ENCODE measurements at places on chromosomes 7 and 10.

DNA sequence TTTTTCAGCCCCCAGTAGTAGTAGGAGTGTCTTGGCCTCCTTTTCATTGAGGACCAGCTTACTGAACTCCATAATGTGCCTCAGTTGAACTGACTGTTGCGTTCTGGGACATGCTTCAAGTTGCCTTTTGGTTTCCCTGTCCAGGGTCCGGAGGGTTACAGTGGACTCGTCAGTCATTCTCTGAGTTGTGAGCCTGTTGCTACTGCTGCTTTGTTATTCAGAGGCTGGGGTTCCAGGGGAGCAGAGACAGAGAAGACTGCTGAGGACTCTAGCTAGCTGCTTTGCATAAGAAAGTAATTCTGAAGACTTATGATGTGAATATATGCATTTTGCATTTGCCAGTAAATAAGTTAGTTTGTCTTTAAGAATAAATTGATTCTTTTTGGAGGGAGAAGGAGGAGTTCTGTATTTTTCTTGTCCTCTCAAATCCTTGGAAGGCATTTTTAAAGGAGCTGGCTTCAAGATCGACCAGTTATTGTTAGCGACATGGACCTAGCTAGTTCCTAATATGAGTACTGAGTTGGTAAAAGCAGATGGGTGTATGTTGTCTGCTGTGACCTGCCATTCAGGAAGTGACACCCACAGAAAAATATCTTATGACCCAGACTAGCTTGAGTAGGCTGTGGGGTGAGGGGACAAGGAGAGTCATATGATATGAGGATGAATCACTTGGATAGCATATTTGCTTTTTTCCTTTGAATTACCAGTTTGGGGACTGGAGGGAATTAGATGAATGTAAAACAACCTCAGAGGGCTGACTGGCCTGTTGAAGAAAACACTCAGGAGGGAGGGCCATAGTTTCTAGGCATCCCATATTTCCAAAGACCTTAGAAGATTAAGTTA is 8.3 kb downstream of the PI4K2A start:
- DNase-seq, result no peak

- no peak for DNase-seq
These were observed 384.4 kb upstream of the SHH start for GRCh38 chr7:156196649-156197048.

GRCh38 chr7:1419688-1420087 is 39.6 kb downstream of the MICALL2 start:
- DNase-seq, result no peak

- DNase-seq, result peak; percentile 90
These were observed at the start of gene GLRX3 for GRCh38 chr10:130136226-130137089. Gene GLRX3, plus strand, starts transcription at chr10:130136391. Its CDS starts 30 bp downstream, at chr10:130136421.

GRCh38 chr7:74343281-74344131 is 54.3 kb downstream of the CLIP2 start:
- no peak for DNase-seq

- DNase-seq, result no peak
These were observed 771 bp downstream of the DNAJC9 start for GRCh38 chr10:73246322-73246645.

- no peak for DNase-seq
These were observed 5.8 kb upstream of the ALOX5 start for GRCh38 chr10:45368181-45368580.

DNA sequence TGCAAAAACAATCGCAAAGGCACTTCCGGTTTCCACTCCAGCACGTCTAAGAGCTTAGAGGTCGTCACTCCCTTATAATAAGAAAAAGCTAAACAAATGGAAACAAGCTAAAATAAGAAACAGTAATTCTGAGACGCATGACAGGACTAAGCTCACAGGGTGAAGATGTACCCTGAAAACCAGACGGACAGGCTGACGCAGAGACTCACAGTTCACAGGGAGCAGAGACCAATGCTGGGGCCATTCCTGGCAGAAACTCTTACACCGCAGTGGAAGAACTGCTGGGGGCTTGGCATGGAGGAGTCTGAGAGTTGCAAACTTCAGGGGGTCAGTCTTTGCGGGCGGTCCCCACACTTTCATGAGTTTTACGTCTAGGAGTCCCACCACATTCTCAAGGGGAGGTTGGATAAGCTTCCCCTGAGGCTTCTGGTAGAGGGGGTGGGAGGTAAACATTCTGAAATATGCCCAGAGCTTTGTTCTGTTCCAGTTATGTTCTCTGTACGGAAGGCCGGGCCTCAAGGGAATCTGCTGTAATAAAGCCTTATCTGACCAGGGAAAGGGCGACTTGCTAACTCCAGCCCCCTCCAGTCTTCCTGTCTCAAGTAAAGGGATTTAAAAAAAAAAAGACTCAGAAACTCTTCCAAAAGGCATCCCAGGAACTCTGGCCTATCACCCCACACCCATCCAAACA is 47.8 kb downstream of the BRI3 start:
- no peak for DNase-seq

GRCh38 chr7:13981070-13981469 is 8.4 kb downstream of the ETV1 start:
- DNase-seq, result no peak

DNA sequence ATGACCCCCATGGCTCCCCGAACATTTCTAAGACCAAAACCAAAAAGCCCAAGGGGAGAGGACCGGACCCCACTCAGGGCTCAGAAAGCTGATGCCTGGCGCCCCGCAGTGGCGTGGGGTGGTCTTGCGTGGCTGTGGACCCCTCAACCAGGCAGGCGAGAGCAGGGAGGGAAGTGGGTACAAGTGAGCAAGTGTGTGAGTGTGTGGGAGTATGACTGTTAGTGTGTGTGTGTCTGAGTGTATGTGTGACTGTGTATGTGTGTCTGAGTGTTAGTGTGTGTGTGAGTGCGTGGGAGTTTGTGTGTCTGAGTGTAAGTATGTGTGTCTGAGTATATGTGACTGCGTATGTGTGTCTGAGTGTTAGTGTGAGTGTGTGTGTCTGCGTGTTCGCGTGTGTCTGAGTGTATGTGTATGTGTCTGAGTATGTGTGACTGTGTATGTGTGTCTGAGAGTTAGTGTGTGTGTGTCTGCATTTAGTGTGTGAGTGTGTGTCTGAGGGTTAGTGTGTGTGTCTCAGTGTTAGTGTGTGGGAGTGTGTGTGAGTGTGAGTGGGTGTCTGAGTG is 34.0 kb upstream of the INSIG1 start:
- no peak for DNase-seq

DNA sequence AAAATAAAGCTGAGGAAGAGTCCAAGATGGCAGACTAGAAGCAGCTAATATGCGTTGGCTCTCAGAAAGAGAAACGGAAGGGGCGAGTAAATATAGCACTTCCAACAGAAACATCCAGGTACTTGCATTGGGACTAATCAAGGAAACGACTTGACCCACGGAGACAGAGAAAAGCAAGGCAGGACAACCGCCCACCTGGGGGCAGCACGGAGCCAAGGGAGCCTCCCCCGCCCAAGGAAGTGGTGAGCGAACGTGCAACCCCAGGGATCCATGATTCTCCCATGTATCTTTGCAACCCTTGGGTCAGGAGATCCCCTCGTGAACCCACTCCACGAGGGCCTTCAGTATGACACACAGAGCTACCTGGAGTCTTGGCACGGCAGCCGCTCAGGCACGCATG is 45.4 kb upstream of the GRM3 start:
- no peak for DNase-seq

GRCh38 chr10:119165171-119166117 is at the start of gene SFXN4:
Gene SFXN4, minus strand, starts transcription at chr10:119165714. Its CDS starts 67 bp downstream, at chr10:119165647.
- DNase-seq, result peak; percentile 85

DNA sequence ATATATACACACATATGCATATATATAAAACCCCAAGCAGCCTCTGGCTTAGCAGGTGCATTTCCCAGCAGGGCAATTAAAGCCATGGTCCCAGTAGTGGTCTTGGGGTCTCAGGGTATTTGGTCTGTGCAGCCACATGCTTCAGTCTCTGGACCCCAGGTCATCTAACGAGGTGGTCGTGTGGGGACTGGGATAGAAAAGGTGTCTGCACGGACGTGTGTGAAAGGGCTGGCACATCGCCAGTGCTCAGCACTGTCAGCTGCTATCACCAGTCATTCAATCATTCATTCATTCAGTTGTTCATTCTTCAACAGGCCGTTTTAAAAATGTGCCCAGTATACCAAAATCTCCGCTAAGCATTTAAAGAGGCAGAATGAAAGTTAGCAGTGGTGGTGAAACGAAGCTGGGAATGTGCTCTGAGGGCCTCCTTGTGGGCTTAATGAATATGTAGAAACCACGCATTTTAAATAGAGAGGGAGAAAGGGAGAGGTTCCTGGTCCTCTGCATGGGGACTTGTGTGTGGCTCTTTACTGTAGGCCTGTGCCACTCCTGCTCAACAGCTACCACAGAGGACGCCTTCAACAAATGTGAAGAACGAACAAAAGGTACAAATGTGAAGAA is 170.4 kb downstream of the EGFR start:
- no peak for DNase-seq

DNA sequence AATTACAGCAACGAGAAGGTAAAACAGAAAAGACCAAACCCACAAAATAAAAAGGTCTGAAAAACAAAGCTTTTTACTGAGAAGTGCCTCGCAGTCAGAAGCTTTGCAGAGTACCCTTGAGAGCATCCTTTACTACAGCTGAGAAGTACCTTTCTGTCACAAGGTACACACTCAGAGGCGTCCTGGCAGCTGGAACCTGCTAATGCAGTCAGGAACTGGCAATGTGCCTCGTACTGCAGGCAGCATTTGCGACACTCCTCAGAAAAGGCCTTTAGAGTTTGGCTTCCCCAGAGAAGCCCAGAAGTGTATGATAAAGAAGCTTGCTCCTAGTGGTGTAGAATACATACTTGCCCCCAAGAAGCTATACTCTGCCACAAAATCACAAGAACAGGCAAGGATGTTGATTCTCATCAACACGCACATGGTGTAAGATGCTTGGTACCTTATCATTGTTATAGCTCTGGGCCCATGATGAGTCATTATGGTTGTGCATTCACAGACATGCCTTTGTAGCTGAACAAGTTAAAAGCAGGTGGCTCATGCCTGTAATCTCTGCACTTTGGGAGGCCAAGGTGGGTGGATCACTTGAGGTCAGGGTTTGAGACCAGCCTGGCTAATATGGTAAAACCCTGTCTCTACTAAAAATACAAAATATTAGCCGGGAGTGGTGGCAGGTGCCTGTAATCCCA is 2.0 kb upstream of the GTPBP4 start:
- no peak for DNase-seq

GRCh38 chr7:76296743-76297740 is 5.4 kb upstream of the HSPB1 start:
- DNase-seq, result no peak

- no peak for DNase-seq
These were observed 19.1 kb upstream of the INPP5F start for GRCh38 chr10:119706521-119707278.
